Stimulated activated CD8-positive, alpha-beta memory T cell treated with anti-CD3 and anti-CD28 coated beads, Interleukin-15, amount 100 ng/mL, for 4 hours (primary cell): ENCODE measurements at places on chromosomes 1 and 21.

GRCh38 chr1:18556364-18556763 lies 74.3 kb upstream of the PAX7 start:
- DNase-seq = no peak

DNA sequence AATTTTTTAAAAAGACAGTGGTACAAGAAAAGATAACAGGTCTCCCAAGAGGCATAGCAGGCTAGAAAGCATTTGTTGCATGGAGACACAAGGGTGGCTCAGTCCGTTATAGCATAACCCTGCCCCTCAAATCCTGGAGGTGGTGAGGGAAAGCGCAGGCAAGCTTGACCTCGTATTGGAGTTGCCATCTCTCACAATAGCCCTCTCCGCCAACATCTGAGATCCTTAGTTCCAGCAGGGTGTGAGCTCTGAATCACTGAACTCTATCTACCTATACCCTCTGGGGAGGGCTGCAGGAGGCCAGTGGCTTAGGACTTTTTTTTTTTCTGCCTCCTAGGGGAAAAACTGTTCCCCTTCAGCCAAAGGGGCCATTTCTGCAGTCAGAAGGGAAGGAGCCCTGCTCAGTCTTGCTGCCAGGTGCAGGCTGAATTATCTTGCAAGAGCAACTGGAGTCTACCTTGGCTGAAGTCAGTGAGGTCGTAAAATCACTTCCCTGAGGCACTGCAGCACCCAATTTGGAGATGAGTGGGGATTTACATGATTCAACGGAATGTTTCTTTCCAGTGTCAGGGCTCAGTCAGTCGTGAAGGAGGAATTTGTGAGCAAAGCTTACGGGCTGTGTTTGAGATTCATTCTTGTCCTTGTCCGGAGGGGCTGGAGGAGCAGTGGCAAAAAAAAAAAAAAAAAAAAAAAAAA lies 17.2 kb upstream of the C8A start:
- DNase-seq = no peak

- DNase-seq = no peak
Measured at GRCh38 chr1:236514703-236515442, 8.9 kb upstream of the LGALS8 start.

DNA sequence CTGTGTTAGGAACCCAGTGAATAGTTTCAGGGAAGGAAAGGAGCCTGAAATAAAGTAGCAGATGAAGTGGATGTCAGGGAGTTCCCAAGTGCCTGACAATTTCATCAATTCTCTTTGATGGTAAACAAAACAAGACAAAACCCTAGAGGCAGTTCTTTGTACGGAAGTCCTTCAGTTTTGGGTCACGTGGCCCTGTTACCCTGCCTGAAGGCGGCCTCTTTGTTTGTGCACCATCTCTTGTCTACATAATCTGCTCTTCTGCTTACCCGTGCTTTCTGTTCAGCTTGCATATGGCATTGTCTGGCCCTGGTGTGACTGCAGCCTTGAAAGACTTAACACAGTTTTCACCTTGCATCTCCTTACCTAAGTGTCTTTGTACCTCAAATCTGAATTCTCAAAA lies 166.7 kb upstream of the DUSP10 start:
- DNase-seq = no peak

GRCh38 chr1:43001434-43001833 lies 42.8 kb upstream of the SLC2A1 start:
- no peak for DNase-seq

DNA sequence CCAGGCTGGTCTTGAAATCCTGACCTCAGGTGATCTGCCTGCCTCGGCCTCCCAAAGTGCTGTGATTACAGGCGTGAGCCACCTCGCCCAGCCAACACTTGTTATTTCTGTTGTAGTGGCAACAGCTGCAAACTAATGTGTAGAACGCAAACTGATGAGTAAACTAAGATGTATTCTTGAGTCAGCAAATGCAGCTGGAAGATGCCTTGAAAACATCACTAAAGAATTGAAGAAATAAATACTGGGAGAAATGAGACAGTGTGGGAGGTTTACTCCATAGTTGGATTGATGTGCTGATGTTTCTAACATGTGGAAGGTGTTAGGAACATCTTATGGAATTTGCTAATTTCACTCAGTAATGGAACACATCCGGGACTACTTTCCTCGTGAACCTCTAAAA lies 61.3 kb upstream of the KCNE2 start:
- DNase-seq = no peak

- no peak for DNase-seq
Measured at GRCh38 chr1:224014330-224014649, 99.6 kb upstream of the FBXO28 start.

DNA sequence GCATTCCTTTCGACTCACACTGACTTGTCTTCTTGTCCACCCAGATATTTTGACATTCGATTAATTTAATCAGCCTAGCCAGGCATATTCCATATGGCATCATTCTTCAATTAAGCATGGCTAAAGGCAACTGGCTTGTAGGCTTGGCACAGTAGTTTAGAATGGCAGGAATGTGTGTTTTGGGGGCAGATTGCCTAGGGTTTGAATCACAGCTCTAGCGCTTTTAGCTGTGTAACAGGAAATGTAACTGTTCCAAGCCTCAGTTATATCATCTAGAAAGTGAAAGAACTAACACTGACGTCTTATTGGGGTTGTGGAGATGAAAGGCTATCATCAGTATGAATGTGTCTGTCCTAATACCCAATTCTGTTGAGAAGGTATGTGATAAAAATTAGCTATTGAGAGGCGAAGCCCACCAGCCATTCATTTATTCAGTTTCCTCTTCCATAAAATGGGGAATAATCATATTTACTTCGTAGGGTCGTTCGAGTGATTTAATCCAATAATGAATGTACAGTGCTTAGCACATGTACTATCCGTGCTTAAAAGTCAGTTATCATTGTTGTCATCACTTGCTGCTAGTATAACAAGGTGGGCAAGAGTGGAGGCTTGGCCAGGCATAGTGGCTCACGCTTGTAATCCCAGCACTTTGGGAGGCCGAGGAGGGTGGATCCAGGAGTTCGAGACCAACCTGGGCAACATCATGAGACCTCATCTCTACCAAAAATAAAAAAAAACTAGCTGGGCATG lies 41.6 kb upstream of the GRHL3 start:
- no peak for DNase-seq

DNA sequence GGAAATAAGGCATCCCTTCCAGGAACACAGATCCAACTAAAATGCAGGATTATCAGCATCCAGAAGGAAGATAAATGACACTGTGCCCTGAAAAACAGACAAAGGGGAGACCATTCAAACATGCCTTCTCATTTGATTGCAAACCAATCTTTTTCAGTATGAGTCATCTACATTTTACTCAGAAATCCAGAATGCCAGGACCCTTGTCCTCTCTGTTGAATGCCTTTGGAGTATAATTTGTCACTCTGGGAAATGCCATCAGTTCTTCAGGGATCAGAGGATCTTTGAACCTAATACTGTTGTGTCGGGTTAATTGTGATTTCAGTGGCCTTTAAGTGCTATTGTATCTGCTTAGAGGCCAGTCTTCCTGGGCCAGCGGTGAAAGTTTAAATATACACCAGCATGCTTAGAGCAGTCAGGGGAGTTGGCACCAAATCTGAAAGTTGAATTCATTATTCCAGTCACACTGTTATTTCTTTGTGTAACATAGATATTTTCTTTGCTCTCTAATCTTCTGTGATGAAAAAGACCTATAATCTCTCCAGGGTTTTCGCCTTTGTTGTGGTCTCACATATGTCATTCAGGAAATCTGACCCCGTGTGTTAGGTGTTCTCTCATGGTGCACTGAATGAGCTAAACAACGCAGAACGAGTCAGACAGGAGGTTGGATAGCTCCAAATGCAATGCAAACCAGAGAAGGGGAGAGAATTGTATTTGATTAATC lies 364.8 kb upstream of the SGIP1 start:
- no peak for DNase-seq

DNA sequence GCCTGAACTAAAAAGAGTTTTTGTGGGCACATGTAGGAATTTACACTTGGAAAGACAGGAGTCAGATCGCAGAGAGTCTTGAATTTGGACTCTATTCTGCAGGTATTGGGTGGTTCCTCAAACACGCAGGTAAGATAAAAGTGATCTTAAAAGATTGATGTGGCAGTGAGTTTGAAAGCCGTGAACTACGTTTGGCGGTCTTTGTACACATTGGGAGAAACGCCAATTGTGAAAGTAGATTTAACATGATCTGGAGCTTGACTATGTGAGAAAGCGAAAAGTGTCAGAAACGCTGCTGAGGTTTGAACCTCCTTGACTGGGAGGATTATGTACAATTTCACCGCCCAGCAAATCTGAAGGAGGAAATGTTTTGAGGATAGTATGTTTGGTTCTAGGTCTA lies 1.5 kb upstream of the PPP2R5A start:
- DNase-seq = no peak

- no peak for DNase-seq
Measured at GRCh38 chr1:58722967-58723366, 23.1 kb upstream of the MYSM1 start.

- DNase-seq = no peak
Measured at GRCh38 chr1:1314237-1314586, 5.8 kb downstream of the PUSL1 start.

DNA sequence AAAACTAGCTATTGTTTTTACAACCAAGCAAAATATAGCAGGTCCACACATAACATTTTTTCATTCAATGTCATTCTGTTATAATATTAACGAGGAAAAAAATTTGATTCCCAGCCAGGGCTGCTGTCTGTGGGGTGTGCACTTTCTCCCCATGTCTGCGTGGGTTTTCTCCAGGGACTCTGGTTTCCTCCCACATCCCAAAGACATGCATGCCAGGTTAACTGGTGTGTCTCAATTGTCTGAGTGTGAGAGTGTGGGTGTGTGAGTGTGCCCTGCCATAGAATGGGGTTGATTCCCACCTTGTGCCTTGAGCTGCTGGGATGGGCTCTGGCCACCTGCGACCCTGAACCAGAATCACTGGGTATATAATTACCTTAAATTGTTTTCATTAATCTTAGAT lies 60.1 kb downstream of the MAP3K21 start:
- DNase-seq = no peak
